ENCODE measurements at places on chromosomes 6 and 20.
A peak's percentile ranks its signal among the peaks of the same experiment; 100 is the strongest.

- no peak for DNase-seq
Observed at GRCh38 chr6:42805297-42805861, 23.5 kb downstream of the BICRAL start.

- DNase-seq, result no peak
Observed at GRCh38 chr6:16548121-16548520, 213.1 kb downstream of the ATXN1 start.

GRCh38 chr20:49854190-49854875 is 41.7 kb downstream of the SLC9A8 start:
- no peak for DNase-seq

DNA sequence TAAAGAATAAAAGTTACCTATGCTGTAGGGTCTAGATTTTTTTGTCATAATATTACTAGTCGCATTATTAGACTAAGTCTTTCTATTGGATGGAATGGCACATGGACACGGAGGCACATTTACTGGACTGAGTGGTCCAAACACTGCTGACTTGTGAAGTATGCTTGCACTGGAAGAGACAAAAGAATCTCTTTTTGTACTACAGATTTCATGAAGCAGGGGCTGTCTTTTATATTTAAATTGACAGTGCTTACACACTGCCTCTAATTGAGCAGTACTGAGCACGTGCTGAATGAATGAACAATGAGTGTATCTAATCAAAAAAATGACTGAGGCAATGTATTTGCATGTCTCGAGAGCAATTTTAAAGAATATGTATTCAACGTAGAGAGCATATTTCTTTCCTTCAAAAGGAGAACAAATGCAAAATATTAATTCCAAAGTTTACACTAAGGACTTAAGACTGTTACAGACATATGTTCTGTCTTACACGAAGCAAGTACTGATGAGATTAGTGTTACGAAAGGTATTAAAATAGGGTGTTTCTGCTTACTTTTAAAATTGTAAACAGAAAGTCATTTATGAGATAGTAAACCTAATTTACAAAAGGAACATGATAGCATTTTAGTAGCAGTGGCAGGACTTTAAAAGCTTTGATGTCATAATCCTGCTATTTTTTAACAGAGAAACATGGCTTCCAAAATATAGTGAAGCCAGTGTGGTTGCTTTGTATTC is 8.3 kb downstream of the ELOVL2 start:
- no peak for DNase-seq

DNA sequence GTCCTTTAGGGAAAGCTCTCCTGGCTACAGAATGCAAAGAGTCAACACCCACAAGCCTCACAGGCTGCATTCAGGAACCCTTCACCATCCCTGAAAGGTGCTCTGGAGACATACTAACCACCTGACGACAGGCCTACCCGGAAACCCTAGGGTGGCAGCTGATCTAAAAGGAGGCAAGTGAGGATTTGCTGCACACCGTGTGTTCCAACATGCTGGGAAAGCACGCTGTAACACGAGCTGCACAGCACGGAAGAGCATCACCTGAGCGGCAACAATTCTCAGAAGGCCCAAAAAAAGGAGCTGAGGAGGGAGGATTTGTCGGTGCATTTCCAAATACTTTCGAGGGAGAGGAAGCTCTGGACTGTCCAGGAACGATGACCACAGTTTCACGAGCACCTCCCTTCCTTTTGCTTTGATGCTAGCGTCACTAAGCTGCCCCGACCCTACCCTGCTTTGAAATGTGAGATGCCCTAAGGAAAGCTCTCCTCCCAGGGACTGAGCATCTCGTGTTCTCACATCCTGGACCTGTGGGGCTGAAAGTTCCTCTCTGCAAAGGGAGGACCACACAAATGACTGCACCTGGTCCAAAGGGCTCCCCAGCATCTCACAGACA is 87.0 kb downstream of the PPP1R3G start:
- DNase-seq, result no peak

- DNase-seq, result no peak
Observed at GRCh38 chr6:15389765-15390723, 144.2 kb downstream of the JARID2 start.

DNA sequence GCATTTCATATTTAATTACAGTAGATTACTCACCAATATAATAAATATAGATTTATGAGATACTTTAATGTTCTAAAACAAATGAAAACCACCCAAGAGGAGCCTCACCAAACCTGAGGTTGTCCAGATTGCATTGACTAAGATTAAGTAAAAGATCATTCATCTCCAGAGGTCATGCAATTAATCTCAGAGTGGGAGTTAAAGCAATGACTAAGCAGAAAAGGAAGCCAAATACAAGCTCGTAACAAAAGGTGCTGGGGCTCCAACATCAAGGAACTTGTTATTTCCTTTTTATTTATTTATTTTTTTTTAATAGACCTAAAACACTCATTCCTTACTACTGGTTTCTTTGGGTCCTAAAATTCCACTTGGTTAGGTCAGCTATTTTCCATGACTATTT is 57.7 kb downstream of the RSPO3 start:
- no peak for DNase-seq

GRCh38 chr20:63896264-63897105 is 1.6 kb downstream of the DNAJC5 start:
- DNase-seq, result peak; percentile 21

GRCh38 chr20:32344835-32345506 is 13.2 kb upstream of the ASXL1 start:
- DNase-seq, result no peak

GRCh38 chr6:152771061-152771687 is 20.6 kb downstream of the VIP start:
- DNase-seq, result no peak

- DNase-seq, result no peak
Observed at GRCh38 chr6:13907614-13908215, 17.0 kb upstream of the RNF182 start.

DNA sequence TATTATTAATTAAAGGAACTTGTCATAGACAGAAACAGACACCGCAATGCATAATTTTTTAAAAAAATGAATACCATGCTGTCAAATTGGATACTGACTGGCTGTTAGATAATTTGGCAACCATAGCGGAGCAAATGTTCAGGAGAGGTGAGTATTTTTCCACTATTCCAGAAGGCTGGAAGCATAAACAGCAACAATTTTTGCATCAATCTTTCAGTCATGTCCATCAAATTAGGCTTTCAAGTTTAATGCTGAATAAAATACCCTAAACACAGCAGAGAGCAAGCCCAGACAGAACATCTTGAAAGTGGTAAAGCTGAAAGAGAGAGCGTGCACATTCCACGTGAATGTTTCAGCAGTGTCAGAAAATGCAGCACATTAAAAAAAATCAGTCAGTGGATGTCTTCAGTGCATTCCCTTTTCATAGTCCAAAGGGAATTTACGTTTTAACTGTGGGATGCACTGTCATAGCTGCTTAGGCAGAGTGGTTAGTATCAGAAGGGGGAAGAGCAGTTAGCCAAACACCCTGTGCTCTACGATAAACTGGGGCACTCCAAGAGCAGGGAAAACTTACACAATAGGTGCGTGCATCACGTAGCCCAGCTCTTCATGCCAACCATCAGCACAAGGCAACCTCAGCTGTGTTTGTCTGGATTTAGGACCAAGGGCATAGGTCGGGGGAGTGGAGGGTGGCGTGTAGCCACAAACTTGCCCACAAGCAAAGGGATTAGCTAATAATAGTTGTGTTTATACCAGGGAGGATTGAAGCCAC is 116.2 kb upstream of the STMND1 start:
- DNase-seq, result no peak

DNA sequence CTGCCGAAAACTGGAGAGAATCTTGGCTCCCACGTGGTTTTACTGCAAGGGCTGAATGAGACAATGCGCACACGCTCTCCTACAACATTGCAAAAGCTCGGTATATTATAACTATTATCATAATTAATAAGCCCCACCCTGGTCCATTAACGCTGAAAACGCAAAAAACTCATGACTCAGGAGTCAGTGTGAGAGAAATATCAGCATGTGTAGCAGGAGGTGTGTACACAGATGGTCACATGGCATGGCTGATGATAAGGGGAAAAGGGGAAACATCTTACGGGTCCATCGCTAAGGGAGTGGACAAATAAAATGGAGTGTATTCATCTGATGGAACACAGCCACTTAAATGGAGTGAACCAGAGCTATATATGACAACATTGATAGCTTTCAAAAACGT is 29.2 kb downstream of the CDH22 start:
- DNase-seq, result no peak

DNA sequence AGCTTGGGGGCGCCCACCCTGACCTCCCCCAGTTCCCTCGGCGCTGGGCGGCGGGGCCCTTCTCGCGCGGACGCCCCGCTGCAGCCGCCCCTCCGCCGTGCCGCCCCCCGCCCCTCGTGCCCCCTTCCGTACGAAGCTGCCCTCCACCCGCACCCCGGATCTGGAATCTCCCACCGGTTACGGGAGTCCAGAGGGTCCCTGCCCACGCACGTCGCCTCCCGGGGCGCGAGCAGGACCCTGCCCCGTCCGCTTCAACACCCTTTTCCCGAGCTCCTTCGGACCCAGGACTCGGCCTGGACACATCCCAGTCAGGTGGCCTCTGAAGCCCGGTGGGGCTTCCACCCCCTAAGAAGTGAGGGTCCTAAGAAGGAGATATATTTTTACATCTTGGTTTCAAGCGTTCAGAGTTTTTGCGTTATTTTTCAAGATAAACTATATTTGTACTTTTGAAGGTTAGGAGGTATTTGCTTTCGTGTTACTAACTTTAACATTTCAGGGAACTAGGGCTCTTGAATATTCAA is 506 bp downstream of the ARFGAP1 start:
- DNase-seq, result no peak

DNA sequence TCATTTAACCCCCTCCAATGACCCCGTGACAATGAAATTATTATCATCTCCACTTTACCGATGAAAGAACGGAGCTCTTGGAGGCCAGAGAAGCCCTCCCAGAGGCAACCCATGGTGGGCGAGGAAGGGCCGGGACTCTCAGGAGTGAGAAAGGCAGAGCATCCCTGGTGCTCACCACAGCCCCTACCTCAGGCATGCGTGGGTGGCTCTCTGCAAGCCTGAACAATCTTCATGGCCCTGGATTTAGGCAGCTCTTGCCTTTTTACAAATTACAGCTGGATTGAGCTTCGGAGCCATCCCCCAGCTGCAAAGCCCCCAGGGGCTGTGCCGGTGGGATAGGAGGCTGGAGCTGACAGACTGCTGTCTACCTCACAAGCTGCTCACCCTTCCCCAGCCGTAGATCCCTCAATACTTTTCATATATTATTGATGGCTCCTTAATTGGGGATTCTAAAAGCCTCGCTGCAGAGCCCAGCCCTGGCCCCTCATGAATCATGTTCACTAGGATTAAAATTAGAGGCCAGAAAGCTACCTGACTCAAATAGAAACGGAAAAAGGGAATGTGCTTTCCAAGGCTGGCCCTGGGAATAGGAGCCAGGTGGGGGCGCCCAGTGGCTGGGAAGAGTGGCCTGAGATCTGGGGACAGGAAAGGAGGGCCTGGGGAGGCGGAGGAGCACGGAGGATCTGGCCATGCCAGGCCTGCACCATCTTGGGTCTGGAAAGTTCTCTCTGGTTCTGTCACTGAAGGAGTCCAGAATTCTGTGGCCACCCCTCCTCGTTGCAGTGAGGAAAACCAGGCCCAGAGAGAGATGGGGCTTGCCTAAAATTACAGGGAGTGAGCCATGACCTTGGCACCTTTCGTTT is 29.1 kb downstream of the CPNE5 start:
- no peak for DNase-seq

GRCh38 chr20:23243791-23244155 is 106.8 kb upstream of the NXT1 start:
- DNase-seq, result no peak

GRCh38 chr6:20352346-20352745 is 49.3 kb upstream of the E2F3 start:
- peak; percentile 5 for DNase-seq

DNA sequence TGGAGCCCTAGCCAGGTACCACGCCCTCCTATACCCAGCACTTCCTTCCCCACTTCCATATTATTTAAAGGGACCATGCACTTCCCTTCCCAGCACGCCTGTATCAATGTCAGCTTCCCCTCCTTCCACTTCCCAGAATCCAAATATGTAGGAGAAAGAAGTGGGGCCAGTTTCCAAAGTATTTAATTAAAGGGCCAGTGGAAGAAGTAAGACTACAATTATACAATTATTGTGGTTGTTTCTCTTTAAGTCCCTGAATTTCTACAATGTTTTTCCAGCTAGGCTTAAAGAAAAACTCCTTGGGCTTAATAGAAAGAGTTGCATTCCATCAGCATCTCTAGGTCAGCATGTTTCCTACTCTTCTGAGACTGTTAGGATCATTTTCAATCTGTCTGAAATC is 515.8 kb downstream of the PREX1 start:
- DNase-seq, result no peak

DNA sequence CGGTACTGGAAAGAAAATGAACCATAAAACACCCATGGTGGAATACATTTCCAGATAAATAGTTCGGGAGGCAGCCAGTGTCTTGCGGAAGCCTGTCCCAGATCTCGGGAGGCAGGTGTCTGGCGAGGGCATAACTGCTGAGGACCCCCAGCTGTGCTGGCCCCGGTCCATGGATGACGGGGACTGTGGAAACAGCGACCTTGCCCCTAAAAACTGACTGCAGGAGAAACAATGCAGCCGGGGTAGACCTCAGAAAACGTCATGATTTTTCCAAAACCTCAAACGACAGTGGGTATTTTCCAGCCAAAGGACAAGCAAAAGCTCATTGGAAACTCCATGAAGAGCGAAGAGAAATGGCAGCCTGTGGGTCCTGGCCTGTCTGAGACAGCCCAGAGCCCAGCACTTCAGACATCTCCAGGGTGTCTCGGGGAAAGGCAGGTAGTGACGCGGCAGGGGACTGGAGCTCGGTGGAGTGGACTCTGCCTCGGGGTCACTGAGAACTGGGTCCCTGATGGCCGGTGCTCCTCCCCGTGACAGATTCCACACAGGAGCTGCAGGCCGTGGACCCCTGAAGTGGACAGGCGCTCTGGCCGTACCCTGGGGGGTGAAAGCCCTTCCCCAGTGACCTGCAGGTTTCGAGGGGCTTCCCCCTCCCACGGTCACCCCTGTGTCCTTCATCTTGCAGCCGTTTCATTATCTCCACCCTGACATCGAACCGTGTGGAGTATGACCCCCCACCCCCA is 188.6 kb downstream of the SYNDIG1 start:
- DNase-seq, result no peak

- no peak for DNase-seq
Observed at GRCh38 chr6:30779850-30780641, 35.7 kb upstream of the IER3 start.

- no peak for DNase-seq
Observed at GRCh38 chr6:140566781-140567277, 1192.4 kb upstream of the CITED2 start.

DNA sequence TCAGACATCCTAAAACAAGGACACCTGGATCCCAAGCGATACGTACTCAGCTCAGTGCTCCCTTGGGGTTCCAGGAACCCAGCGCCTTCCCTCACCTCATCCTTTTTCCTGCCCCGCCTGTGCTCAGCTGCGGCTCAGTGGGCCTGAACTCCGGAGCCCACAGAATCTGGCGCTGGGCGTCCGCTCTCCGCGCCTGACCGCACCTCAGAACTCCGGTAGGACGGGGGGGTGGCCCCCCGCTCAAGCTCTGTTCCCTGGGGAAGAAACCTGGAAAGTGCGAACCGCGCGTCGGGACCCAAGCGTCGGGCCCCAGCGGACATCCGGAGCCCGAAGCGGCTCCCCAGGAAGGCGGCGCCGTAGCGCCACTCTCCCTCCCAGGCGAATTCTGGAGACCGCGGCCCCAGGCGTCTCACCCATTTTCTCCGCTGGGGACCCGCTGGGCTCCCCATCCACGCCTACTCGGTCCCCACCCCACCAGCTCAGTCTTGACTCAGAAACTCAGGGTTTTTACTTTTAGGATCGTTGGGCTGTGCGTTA is 336 bp upstream of the LY6G5C start:
- peak; percentile 30 for DNase-seq
